ENCODE measurements at places on chromosomes 11 and 22.

DNA sequence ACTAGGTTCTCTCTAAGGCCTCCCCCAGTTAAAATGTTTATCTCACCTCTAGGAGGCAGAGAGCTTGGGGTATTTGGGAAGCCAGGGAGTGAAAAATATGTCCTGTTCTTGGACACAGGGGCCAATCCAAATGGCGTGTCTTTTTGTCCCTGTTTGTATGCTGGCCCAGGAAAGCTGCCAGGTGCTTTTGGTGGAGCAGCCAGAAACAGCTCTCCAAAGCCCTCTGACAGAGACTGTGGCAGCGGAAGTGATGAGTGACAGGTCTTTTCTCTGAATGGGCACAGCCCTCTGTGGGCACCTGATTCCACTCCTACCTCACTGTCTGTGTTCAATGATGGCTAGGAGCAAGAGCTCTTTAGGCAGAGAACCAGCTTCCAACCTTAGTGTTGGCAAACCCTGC is 106.4 kb upstream of the KIRREL3 start:
- DNase-seq: no peak

- DNase-seq: no peak
These were observed at the start of gene ADM2 for GRCh38 chr22:50481440-50482106. ADM2 (plus strand) TSS chr22:50481543; CDS start chr22:50481848, 305 bp downstream.

- no peak for DNase-seq
These were observed 1190.9 kb downstream of the BRD1 start for GRCh38 chr22:48636746-48637145.

DNA sequence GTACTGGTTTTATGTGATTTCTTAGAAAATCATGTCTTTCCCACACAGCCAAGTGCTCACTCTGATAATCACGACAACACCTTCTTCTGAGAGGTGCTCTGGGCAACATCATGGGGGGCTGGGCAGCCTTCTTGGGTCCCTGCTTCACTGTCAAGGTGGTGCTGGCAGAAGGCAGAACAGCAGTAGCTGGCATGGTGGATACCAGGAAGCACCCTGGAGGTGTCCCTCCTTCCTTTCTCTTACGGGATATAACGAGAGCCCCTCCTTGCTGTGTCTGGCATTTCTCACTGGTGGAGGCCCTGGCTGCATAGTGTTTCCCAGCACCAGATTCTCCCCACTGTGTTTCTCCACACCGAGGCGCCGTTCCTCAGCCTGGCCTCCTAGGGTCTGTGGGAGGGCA is 60.9 kb downstream of the SCN3B start:
- DNase-seq: no peak

DNA sequence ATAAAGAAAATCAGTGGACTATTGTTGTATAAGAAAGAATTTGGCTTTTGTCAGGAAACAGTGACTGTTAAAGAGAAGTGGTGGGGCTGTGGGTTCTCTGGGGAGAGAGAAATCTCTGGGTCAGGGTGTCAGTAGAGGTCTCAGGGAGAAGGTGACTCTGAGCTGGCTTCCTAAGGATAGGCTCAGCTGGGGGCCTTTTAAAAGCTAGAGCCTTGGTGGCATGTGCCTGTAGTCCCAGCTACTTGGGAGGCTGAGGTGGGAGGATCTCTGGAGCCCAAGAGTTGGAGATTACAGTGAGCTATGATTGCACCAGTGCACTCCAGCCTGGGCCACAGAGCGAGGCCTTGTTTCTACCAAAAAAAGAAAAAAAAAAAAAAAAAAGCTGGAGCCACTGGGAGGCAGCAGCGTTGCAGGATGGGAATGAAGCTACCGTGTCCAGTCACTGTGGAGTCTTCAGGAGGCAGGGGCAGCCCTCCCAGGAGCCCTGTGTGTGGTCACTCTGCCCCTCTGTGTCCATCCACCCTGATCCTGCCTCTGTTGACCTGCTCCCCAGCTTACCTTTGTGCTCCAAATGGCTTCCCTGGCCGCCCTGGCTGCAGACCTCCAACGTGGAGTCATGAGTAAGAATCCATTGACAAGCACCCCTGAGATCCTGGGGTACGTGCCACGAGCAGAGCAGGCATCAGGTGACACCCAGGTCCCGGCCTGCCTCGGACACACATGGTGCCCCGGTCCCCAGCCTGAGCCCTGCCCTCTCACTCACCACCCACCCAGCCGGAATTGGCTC is 5.4 kb upstream of the MIF start:
- DNase-seq: no peak

GRCh38 chr11:65641297-65642013 is 3.6 kb downstream of the SIPA1 start:
- no peak for DNase-seq

GRCh38 chr11:7909585-7910285 is 21.3 kb downstream of the OR10A6 start:
- no peak for DNase-seq

GRCh38 chr11:130830566-130830965 is 85.7 kb downstream of the SNX19 start:
- DNase-seq: no peak

DNA sequence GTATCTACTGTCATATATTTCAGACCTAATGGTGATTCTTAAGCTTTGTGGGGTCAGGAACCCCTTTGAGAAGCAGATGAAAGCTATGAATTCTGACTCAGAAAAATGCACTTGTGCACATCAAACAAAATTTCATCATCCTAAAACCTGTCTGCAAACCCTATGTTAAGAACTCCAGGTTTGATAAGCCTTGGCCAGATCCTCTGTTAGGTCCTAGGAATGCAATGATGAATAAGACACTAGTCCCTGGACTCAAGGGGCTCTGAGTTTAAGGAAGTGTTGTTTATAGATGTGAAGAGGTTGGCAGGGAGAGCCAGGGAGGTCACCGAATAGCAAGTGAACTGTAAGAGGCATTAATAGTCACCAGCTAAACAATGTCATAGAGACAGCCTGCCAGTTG is 103.2 kb downstream of the SPON1 start:
- no peak for DNase-seq

- DNase-seq: no peak
These were observed 74.1 kb downstream of the CDKN1C start for GRCh38 chr11:2811206-2812091.

DNA sequence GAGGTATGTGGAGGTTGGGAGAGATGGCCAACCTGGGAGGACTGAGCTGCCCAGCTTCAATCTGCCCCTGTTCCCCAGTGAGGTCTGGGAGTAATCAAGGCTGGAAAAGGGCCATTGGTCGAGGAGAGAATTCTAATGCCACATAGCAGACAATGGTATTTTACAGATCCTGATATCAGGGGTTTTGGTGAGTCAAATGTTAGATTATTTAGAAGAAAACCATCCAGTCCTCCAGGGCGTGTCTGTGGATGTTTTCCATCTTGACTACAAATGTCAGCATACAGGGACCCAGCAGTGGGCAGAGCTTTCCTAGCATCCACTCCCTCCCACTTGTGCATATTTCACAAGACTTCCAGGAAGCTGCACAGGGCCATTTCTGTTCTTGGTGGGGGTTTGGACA is 107.9 kb downstream of the SCN3B start:
- no peak for DNase-seq

GRCh38 chr22:30046716-30047363 is 33.4 kb upstream of the HORMAD2 start:
- DNase-seq: no peak

GRCh38 chr22:47204002-47204979 is 441.8 kb downstream of the TBC1D22A start:
- DNase-seq: no peak

GRCh38 chr11:117096201-117096991 is 1.8 kb downstream of the SIK3 start:
- DNase-seq: no peak

DNA sequence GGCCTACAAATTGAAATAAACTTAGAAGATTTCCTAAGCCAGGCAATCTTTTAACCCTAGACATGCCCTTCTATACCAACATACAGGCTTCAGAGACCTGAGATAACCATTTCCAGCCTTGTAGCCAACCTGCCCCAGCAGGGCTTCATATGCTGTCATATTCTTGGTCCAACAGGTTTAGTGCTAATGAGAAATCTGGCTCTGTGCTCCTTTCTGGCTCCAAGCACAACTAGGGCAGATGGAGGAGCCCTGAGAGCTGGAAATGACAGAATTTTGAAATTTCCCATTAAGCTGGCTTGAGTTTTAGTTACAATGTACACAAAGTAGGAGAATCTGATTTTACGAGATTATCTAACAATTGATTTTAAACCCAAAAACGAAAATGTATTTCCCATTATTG is 323.0 kb upstream of the CCDC90B start:
- DNase-seq: no peak

DNA sequence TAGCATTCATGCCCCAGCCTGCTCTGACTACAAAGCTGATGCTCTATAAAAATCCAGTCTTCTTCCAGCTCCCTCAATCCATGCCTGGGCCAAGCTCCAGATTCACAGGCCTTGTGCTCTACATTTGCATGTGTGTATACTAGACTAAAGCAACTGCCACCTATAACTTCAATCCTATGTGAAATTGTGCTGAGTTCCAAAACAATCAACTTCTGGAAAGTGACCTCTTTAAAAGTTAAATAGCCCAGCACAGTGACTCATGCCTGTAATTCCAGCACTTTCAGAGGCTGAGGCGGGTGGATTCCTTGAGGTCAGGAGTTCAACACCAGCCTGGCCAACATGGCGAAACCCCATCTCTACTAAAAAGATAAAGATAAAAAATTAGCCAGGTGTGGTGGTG is 114.3 kb upstream of the ZC3H12C start:
- DNase-seq: no peak

DNA sequence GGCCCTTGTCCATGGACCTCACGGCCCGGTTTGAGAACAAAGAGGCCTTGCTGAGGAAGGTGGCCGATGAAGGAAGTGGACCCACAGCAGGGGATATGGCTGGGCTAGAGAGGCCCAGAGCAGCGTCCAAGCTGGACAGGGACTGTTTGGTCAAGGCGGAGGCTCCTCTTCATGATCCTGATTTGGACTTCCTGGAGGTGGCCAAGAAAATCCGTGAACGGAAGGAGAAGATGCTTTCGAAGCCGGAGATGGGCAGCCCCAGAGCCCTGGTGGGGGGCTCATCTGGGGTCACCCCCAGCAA is 76.3 kb downstream of the KIAA1671 start:
- no peak for DNase-seq
